ENCODE measurements at places on chromosomes 1 and 21. TPM values are rescaled to one million over a fixed set of nuclear protein-coding genes. Genes with fewer than 3 reads are reported as not detected.

- H3K27ac ChIP-seq, result no peak overlapping the region
- no peaks in the 10 kb centered on the region for H3K36me3 ChIP-seq
- DNase-seq, result no peak
- no peaks in the 10 kb centered on the region for H3K4me1 ChIP-seq
These were observed 6.9 kb upstream of the SIPA1L2 start for GRCh38 chr1:232636799-232637198.

DNA sequence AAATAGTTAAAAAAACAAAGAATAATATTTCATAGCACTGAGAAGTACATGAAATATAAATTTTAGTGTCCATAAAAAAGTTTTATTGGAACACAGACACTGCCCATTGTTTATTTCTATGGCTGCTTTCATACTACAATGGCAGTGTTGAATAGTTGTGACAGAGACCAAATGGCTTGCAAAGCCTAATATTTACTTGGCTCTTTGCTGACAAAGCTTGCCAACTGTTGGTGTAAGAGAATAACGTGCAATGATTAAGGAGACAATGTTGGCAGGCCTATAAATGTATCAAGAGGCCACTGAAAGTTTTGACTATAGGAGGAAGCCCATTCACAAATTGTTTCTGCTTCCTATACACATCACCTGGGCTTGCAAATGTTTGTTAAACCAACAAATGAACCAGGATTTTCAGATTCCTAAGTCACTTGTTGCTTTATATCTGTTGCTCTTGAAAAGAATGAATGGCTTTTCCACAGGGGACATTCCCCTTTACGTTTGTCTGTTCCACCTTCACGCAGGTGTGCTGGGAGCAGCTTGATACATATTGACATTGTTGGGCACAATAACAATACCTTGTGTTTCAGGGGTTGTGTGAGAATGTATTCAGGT is 5.5 kb upstream of the ST6GALNAC3 start:
- H3K27ac ChIP-seq, result no peak overlapping the region
- no peak overlapping the region for H3K4me3 ChIP-seq
- DNase-seq, result no peak
- no peaks in the 10 kb centered on the region for H3K36me3 ChIP-seq

Gene NPHS2
- not detected for total RNA-seq

GRCh38 chr1:109368464-109368863 is 29.3 kb downstream of the SORT1 start:
- no peaks in the 10 kb centered on the region for H3K4me1 ChIP-seq
- H3K4me3 ChIP-seq, result no peak overlapping the region
- H3K27ac ChIP-seq, result no peak overlapping the region
- no peaks in the 10 kb centered on the region for H3K27me3 ChIP-seq
- peaks cover 23% of the 10 kb centered on the region for H3K36me3 ChIP-seq

DNA sequence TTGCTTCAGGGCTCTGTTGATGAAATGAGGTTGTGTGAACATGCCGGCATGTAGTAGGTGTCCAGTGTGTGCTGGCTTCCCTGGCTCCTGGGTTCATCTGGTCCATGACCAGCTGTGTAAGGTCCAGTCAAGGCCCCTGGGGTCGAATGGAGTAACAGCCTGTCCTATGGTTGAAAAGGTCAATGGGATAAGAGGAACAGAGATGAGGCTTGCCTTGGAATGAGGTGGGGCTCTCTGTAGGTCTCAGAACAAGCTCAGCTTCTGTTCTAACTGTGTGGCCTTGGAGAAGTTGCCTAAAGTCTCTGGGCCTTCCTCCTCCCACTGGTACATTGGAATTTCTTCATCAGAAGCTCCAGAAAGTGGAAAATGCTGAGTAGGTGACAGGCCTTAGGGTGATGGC is 26.6 kb downstream of the RPS6KA1 start:
- no peak overlapping the region for H3K27ac ChIP-seq
- H3K36me3 ChIP-seq, result peaks cover 68% of the 10 kb centered on the region
- no peak for DNase-seq
- H3K4me1 ChIP-seq, result no peaks in the 10 kb centered on the region
- H3K4me3 ChIP-seq, result no peak overlapping the region
- H3K27me3 ChIP-seq, result no peaks in the 10 kb centered on the region

Gene LIN9
- total RNA-seq, result 9.5 TPM

DNA sequence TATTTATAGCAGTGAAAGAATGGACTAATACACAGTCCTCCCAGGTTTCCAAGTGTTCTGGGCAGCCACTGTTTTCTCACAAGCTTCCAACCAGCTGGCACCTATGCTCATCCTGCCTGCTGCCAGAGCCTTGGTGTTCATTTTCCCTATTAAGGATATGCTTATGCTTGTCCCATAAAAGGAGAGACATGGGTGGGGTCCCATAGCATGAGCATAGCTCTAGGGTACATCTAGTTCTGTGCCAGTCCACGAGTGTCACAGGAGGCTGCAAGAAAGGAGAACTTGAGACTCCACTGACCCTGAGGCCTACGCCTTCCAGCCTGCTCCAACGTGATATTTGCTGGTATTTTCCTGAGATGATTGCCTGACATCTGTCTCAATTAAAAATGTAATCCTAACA is 192.4 kb upstream of the PTGFR start:
- H3K27me3 ChIP-seq, result no peaks in the 10 kb centered on the region
- H3K4me3 ChIP-seq, result no peak overlapping the region
- H3K36me3 ChIP-seq, result no peaks in the 10 kb centered on the region
- H3K4me1 ChIP-seq, result no peaks in the 10 kb centered on the region

Gene PLEKHN1
- total RNA-seq, result 2.0 TPM

- H3K27ac ChIP-seq, result no peak overlapping the region
- no peak for DNase-seq
- H3K4me3 ChIP-seq, result no peak overlapping the region
- no peaks in the 10 kb centered on the region for H3K27me3 ChIP-seq
- no peaks in the 10 kb centered on the region for H3K4me1 ChIP-seq
These were observed 229.3 kb downstream of the PRDM2 start for GRCh38 chr1:13929313-13929712.

- no peaks in the 10 kb centered on the region for H3K27me3 ChIP-seq
- DNase-seq, result no peak
- peaks cover 4% of the 10 kb centered on the region for H3K36me3 ChIP-seq
- no peak overlapping the region for H3K4me3 ChIP-seq
These were observed 50.4 kb upstream of the DAB1 start for GRCh38 chr1:57474137-57474750.

GRCh38 chr1:43440358-43440757 is 13.4 kb downstream of the HYI start:
- H3K4me3 ChIP-seq, result no peak overlapping the region
- peaks cover 44% of the 10 kb centered on the region for H3K36me3 ChIP-seq
- DNase-seq, result peak; percentile 9
- no peaks in the 10 kb centered on the region for H3K27me3 ChIP-seq
- no peaks in the 10 kb centered on the region for H3K4me1 ChIP-seq
- H3K27ac ChIP-seq, result no peak overlapping the region

Gene PCAT6
- total RNA-seq, result 6.4 TPM

DNA sequence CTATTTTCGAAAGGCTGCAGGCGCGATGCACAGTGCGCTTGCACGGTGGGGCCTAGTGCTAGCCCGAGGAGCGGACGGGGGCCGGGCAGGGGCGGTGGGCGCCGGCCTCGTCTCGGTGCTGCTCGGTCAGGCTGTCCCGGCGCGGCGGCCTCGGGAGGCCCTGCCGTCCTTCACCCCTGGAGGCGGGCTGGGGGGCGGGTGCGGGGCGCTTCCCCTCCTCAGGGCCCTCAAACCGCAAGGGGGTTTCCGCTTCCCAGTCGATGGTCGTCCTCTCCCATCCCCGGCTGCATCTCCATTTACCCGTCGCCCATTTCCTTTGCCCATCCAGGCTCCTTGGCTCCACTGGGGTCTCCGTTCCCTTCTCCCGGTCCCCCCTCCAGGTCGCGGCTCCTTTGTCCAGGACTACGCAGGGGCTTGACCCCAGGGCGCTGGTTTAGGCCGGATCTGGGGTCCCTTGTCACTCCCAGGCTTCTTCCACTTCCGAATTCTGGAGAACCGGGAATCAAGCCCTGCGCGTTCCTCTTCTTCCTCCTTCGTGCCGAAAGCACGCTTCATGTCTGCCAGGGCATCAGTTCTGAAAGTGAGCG is 196.3 kb upstream of the LMO4 start:
- no peaks in the 10 kb centered on the region for H3K4me1 ChIP-seq
- no peaks in the 10 kb centered on the region for H3K36me3 ChIP-seq
- peak; percentile 50 for DNase-seq
- peak overlapping the region; percentile 60 for H3K4me3 ChIP-seq
- H3K27me3 ChIP-seq, result no peaks in the 10 kb centered on the region

GRCh38 chr1:236808005-236808404 is 12.9 kb downstream of the MTR start:
- no peak overlapping the region for H3K4me3 ChIP-seq
- peaks cover 6% of the 10 kb centered on the region for H3K36me3 ChIP-seq
- H3K27ac ChIP-seq, result no peak overlapping the region
- H3K4me1 ChIP-seq, result no peaks in the 10 kb centered on the region
- H3K27me3 ChIP-seq, result no peaks in the 10 kb centered on the region

DNA sequence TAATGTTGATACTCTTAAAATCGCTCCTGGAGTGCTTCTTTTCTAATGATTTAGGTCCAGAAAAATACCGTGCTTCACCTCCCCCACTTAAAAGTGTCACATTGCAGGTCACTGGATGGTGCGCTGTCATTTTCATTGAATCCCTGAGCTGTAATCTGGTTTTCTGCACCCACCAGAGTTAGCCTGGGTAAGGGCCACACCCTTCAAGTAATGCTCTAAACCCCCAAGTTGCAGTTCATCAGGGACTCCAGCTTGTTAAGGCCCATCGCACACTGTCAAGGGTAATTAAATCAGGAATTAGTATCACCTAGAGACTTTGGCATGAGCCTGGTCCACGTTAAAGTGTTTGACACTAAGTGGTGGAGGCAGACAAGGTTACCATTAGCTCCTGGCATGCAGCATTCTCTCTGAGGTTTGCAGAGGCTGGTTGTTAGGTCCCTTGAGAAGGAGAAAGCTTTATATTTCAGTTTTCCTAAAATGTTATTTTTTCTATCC is 34.0 kb downstream of the ASTN1 start:
- peaks cover 2% of the 10 kb centered on the region for H3K36me3 ChIP-seq
- H3K4me1 ChIP-seq, result peaks cover 4% of the 10 kb centered on the region
- no peak overlapping the region for H3K4me3 ChIP-seq
- H3K27me3 ChIP-seq, result no peaks in the 10 kb centered on the region
- H3K27ac ChIP-seq, result no peak overlapping the region

Gene SYCP1
- not detected for total RNA-seq

- H3K27ac ChIP-seq, result no peak overlapping the region
- no peaks in the 10 kb centered on the region for H3K27me3 ChIP-seq
- H3K4me1 ChIP-seq, result peaks cover 10% of the 10 kb centered on the region
- H3K36me3 ChIP-seq, result no peaks in the 10 kb centered on the region
- H3K4me3 ChIP-seq, result peak overlapping the region; percentile 24
- no peak for DNase-seq
These were observed 34.5 kb downstream of the LRRN2 start for GRCh38 chr1:204650911-204651570.

GRCh38 chr1:213119794-213120193 is 68.8 kb downstream of the RPS6KC1 start:
- no peak overlapping the region for H3K27ac ChIP-seq
- H3K36me3 ChIP-seq, result no peaks in the 10 kb centered on the region
- DNase-seq, result no peak

Gene OR2T35
- total RNA-seq, result not detected

GRCh38 chr1:221801251-221801661 is 59.4 kb upstream of the DUSP10 start:
- H3K27ac ChIP-seq, result no peak overlapping the region
- H3K4me3 ChIP-seq, result no peak overlapping the region
- no peaks in the 10 kb centered on the region for H3K27me3 ChIP-seq
- H3K36me3 ChIP-seq, result no peaks in the 10 kb centered on the region
- no peaks in the 10 kb centered on the region for H3K4me1 ChIP-seq

GRCh38 chr1:59113876-59114457 is 182.9 kb upstream of the FGGY start:
- H3K27ac ChIP-seq, result no peak overlapping the region
- H3K36me3 ChIP-seq, result no peaks in the 10 kb centered on the region
- DNase-seq, result no peak
- no peaks in the 10 kb centered on the region for H3K4me1 ChIP-seq

Gene SYT2
- 3.3 TPM for total RNA-seq

Gene KRTAP23-1
- total RNA-seq, result not detected

- H3K4me3 ChIP-seq, result no peak overlapping the region
- H3K4me1 ChIP-seq, result no peaks in the 10 kb centered on the region
- H3K27me3 ChIP-seq, result no peaks in the 10 kb centered on the region
- H3K27ac ChIP-seq, result no peak overlapping the region
- no peak for DNase-seq
- H3K36me3 ChIP-seq, result peaks cover 31% of the 10 kb centered on the region
These were observed 44.5 kb downstream of the MARK1 start for GRCh38 chr1:220572416-220572815.

GRCh38 chr1:198462365-198463019 is 78.0 kb downstream of the ATP6V1G3 start:
- no peak for DNase-seq
- H3K4me1 ChIP-seq, result no peaks in the 10 kb centered on the region
- H3K36me3 ChIP-seq, result no peaks in the 10 kb centered on the region
- H3K27me3 ChIP-seq, result no peaks in the 10 kb centered on the region
- no peak overlapping the region for H3K4me3 ChIP-seq

Gene ZNF124
- total RNA-seq, result 50.6 TPM

DNA sequence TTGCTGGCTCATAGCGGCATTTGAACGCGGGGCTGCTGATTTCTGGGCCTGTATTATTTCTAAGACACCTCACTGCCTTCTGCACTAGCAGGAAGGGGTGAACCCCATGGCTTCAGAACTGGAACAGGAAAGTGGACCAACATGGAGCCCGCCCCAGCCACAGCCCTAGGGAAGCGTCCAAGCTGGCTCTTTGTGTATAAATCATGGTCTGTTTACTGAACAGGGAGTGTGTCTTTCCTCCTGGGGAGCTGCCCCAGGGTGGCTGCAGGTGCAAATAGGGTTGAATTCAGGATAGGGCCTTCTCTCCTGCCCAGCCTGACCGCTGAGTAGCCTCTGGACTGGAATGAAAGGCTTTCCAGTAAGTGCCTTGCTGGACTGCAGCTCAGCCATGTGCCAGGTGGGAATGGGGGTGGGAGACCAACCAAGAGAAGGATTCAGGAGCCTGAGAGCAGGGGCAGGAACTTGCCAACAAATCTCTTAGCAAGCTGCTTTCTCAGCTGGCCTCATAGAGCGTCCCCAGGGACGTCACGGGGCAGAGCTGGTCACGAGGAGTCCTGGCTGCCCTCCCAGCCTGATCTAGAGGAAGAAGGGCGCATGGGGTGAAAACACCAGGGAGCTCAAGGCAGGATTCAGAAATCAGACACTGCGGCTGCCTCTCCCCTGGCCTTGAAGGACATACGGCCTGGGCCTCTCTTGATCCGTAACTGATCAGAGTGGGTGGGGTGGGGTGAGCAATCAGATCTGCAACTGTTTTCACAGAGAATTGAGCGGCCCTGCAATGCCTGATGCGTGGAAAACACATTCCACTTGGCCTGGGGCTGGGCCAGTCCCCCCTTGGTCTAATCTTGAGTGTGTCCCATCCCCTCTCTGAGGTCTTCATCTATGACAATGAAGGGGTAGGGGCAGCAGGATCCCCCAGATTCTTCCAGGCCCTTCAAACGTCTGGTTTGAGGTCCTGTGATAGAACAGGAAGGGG is 56.5 kb upstream of the SELENON start:
- H3K27ac ChIP-seq, result no peak overlapping the region
- DNase-seq, result no peak
- no peaks in the 10 kb centered on the region for H3K36me3 ChIP-seq
- H3K27me3 ChIP-seq, result no peaks in the 10 kb centered on the region
